ENCODE measurements at places on chromosomes 16 and 17.
A peak's percentile ranks its signal among the peaks of the same experiment; 100 is the strongest.

- peak; percentile 82 for ATAC-seq
Observed at GRCh38 chr17:49746791-49747490, 17.0 kb downstream of the FAM117A start.

DNA sequence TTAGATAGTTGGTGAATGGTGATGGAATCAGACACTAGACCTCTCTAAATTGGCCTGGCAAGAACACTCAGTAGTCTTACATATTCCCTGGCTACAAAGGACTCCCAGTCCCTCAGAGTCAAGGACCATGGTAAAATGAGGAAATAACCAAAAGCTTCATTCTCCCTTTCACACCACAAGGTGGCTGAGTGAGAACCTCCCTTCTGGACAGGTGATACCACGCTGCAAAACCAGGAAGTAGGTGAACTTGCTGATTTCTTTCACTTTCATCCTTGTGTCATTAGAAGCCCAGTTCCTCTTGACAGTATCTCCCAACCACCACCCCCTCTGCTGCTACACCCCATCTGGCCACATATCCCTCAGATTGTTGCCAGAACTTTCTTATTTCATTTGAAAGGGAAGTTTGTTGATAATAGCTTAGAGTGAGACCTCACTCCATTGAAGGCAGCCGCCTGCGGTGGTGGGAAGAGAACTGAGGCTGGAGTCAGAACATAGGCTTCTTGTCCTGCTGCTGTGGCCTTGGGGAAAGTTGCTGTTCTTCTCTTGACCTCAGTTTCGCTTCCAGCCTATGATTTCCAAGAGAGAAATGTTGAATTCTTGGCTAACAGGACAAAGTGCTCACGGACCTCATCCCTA is 290.6 kb upstream of the CCL2 start:
- ATAC-seq: peak; percentile 90

DNA sequence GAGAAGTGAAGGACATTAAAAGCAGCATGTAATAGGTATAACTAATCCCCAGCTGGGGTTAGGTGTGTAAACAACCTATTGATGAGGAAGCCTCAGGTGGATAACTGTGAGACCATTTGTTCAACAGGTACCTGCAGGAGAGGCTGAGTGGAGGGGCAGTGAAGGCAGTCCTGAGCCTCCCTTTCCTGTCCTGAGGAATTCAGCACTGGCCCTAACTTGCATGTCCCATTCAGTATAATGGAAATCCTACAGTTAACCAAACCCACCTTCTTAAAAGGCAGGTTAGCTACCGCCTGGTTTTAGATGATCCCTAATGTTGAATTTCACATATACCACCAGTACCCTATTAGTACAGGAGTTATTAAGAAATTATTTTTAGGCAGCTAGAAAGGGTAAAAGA is 225.9 kb upstream of the GOT2 start:
- ATAC-seq: no peak

- ATAC-seq: peak; percentile 71
Observed at GRCh38 chr16:57277586-57277985, 6.9 kb downstream of the PLLP start.

DNA sequence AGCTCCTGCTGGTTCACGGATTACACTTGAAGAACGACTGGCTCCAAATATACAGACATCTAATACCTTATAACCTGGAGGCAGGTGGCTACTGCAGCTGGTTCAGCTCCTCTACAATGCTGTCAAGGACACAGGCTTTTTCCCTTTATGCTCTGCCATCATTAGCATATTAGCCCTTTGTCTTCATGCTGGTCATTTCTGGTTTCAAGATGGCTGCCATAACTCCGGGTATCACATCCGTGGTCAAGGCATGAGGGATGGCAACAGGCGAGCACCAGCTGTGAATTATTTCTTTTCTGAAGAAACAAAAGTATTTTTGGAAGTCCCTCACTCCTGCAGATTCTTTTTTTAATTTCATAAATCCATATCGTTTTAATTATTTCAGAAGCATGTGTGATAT is 124.3 kb upstream of the MED13 start:
- ATAC-seq: no peak

DNA sequence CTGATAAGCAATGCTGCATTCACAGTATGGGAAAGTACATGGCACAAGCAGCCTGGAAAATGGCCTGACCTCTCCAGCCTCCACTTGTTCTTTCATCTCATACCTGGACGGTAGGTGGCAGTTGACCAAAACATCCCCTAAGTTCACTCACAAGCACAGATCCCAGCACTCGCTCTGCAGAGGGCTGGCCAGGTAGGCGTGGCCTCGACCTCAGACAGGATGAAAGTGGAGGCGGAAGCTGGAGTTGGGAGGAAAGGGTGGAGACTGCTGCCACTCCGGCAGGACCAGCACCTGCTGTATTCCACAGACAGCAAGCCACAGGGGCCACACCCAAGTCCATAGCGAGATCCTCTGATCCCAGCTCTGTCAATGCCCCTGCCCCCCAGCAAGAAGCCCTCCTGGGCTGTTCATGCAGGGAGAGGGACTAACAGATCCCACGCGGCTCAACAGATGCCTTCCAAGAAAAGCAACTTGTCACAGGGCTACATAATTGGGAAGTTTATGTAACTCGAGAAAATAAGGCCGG is 31.3 kb downstream of the ZCCHC14 start:
- ATAC-seq: no peak

GRCh38 chr17:62781831-62782251 is 26.3 kb downstream of the MARCHF10 start:
- ATAC-seq: no peak

GRCh38 chr17:67310406-67310805 is 56.0 kb downstream of the PSMD12 start:
- no peak for ATAC-seq

- no peak for ATAC-seq
Observed at GRCh38 chr16:27628241-27628942, 78.4 kb downstream of the KATNIP start.

- no peak for ATAC-seq
Observed at GRCh38 chr16:66041907-66042306, 324.6 kb upstream of the CDH5 start.

DNA sequence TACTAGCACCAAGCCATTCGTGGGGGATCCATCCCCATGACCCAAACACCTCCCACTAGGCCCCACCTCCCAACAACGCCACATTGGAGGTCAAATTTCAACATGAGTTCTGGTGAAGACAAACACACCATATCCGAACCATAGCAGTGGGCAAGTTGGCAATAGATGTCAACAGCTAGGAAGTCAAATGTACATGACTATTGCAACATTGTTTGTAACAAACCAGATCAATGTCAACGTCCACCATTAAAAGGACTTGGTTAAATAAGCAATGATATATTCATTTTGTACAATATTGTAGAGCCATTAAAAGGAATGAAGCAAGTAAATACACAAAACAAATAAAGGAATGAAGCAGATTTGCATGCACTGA is 26.5 kb upstream of the CIITA start:
- ATAC-seq: no peak

DNA sequence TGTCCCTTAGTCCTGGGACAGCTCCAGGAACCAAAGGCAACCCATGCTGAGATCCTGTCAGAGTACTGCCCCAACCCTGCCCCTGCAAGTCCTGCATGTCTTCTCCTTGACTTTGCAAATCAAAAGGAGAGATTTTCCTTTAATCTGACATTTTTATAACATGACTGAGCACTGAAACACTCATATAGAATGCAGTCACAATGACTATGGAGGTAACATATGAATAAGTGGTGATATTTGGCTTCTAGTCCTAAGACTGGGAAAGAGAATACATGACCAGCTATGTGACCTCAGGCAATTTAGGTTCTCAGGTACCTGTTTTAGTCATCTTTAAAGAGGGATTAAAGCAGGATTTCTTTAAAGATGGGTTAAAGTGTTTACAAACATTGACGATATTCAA is 941.6 kb upstream of the CDH8 start:
- no peak for ATAC-seq

DNA sequence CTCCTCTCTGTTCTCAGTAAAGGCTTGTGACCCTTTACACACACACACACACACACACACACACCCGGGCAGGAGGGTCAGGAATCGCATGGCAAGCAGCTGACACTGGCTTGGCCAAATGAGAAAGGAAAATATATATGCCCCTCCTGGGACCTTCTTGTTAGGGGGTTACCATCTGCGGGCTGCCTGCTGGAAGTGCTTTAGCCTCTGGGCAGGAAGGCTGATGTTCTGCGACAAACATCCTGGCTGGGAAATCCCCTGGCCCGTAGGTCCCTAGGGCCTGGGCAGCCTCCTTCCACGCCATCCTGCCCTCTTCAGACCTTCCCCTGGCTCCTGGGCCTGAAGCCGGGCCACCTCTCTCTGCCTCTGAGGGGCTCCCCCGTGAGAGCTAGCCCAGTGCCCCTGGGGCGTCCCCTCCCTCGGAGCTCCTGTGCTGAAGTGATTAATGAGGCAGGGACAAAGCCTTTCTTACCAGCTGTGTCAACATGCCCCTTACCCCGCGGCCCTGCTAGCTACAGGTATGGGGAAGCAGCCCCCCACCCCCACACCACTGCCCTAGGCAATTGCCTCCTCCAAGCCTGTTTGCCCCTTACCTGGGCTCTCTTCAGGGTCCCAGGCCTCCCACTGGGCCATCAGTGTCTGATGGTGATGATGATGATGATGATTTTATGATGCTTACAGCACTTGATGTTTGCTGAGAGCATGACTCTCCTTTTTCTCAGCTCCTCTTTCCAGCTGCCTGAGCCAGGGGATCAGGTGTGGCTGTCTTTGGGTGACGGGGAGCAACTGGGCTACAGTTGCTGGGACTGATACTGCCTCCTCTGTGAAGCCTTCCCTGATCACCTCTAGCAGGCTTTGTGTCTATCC is 32.8 kb upstream of the ETV4 start:
- peak; percentile 90 for ATAC-seq

GRCh38 chr16:14179116-14179515 is 108.0 kb downstream of the MRTFB start:
- no peak for ATAC-seq

DNA sequence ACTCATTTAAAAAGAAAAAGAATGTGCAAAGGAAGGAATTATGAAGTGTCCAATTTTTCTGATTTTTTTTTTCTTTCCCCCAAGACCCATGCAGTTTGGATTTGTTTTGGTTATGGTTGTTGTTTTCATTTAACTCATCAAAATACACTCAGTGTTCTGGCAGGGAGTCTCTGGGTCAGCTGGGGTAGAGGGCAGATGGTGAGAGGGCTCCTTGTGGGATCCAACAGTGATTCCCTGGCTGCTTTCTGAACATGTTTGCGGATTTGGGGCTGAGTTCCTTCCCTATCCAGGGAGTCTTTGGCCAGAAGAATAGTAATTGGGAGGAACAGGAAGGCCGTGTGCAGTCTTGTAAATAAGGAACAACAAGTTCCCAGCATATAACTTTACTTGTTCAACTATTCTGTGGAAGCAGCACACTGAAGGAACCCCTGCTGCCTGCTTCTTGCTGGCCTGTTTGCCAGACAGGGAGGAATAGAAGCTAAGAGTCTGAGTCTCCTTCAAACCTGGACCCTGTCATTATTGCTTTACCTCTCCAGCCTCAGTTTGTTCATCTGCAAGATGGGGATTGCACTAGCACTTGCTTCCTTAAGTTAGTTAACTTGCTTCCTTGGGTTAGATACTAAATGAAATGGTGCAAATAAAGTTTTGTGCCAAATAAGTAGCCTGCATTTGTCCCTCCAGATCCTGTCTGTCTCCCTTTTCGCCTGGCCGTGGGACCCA is 32.1 kb downstream of the C17orf67 start:
- ATAC-seq: no peak

- ATAC-seq: no peak
Observed at GRCh38 chr16:29744541-29745101, 1.2 kb downstream of the C16orf54 start.

- ATAC-seq: no peak
Observed at GRCh38 chr16:2949705-2950352, 14.2 kb upstream of the KREMEN2 start.

DNA sequence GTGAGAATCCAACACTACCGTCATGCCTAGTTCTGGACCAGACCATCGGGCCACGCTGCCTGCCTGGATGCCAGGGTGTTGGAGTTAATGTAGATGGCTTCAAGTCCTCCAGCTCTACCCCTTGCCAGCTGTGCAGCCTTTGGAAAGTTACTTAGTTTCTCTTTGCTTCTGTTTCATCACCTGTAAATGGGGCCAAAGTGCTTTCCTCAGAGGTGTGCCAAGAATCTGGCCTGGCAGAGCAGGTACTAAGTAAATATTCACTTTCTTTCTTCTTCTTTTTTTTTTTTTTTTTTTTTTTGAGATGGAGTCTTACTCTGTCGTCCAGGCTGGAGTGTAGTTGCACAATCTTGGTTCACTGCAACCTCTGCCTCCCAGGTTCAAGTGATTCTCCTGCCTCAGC is 159.5 kb upstream of the RPL38 start:
- ATAC-seq: no peak

DNA sequence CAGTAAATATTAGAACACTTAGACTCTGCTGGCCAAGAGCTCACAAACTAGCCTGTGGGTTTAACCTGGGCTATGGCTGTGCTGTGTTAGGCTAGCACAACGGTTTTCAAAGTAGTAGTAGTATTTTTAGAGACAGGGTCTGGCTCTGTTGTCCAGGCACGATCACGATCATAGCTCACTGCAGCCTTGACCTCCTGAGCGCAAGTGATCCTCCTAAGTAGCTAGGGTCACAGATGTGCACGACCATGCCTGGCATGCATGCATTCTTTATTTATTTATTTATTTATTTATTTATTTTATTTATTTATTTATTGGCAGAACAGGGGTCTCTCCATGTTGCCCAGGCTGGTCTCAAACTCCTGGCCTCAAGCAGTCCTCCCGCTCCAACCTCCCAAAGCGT is 10.3 kb downstream of the MRPL27 start:
- no peak for ATAC-seq

DNA sequence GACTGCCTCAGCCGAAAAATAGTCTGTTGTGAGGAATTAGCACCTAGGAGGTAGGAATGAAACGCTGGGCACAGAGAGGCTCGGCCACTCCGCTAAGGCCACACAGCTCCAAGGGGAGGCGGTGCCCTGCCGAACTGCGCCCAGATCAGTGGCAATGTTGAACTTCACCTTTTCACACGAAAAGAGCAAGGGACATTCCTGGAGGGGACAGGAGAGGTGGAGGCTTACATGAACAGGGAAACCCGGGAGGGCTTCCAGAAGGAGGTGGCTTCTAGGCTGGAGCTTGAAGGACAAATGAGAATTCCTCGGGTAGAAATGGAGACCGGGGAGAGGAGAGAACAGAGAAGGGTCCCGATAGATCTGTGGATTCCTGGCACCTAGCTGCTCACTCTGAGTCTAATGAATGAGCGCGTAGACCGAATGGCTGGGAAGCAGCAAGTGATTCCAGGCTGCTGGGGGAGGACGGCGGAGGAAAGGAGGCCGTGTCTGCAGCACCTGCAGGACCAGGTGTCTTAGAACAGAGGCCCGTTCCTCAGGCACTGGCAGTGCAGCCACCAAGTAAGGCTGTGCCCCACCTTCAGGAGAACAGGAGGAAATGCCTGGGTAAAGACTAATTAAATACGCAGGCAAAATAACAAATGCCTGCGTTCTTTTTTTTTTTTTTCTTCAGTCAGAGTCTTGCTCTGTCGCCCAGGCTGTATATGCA is 722 bp upstream of the SLC38A10 start:
- ATAC-seq: peak; percentile 56

GRCh38 chr16:74451951-74452758 is 30.9 kb upstream of the CLEC18B start:
- ATAC-seq: peak; percentile 95

Measured in stimulated activated memory B cell treated with anti-CD40 and anti-IgM and Interleukin-4, amounts not matched to agents 10 μg/mL and 1 μg/mL and 100 μg/mL, for 72 hours (primary cell).